Epithelial cell of proximal tubule (primary cell): ENCODE measurements at places on chromosomes 7 and 10. TPM values are rescaled to one million over a fixed set of nuclear protein-coding genes. Genes with fewer than 3 reads are reported as not detected.

The LIPJ gene
- total RNA-seq, result not detected in 2 replicates

The PTPRZ1 gene
- total RNA-seq, result not detected in 2 replicates

The OR2F2 gene
- total RNA-seq, result not detected in 2 replicates

GRCh38 chr7:153576096-153576495, 476.1 kb upstream of the DPP6 start:
- DNase-seq, result no peak

GRCh38 chr10:90396721-90397120, 461.1 kb downstream of the HTR7 start:
- DNase-seq, result no peak

- DNase-seq, result no peak
These were observed 688.0 kb upstream of the ANKRD30A start for GRCh38 chr10:36437367-36437766.

- no peak for DNase-seq
These were observed 2.6 kb downstream of the SCD start for GRCh38 chr10:100349672-100350071.

DNA sequence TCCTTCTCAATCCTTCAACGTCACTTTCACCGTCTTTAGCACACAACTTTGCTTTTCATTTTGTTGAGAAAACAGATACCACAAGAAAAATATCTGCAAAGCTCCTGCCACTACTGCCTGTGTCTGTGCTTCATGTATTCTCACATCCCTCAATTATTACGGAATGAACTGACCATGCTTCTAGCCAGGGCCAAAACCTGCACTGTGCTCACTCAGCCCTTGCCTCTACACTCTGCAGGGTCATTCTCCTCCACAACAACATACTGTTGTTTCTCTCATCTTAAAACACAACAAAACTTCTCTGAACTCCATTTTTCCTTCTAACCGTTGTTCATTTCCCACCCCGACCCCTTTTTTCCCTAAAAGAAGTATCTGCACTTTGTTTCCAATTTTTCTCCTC, 29.5 kb downstream of the BMPR1A start:
- no peak for DNase-seq

DNA sequence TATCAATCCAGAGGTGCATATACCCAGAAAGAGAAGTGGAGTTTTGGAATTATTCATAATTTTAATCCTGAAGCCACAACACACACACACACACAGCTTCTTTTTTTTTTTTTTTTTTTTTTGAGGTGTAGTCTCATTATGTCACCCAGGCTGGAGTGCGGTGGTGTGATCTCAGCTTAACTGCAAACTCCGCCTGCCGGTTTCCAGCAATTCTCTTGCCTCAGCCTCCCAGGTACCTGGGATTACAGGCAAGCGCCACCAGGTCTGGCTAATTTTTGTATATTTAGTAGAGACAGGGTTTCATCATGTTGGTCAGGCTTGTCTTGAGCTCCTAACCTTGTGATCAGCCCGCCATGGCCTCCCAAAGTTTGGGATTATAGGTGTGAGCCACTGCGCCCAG, 35.4 kb downstream of the TET1 start:
- no peak for DNase-seq

DNA sequence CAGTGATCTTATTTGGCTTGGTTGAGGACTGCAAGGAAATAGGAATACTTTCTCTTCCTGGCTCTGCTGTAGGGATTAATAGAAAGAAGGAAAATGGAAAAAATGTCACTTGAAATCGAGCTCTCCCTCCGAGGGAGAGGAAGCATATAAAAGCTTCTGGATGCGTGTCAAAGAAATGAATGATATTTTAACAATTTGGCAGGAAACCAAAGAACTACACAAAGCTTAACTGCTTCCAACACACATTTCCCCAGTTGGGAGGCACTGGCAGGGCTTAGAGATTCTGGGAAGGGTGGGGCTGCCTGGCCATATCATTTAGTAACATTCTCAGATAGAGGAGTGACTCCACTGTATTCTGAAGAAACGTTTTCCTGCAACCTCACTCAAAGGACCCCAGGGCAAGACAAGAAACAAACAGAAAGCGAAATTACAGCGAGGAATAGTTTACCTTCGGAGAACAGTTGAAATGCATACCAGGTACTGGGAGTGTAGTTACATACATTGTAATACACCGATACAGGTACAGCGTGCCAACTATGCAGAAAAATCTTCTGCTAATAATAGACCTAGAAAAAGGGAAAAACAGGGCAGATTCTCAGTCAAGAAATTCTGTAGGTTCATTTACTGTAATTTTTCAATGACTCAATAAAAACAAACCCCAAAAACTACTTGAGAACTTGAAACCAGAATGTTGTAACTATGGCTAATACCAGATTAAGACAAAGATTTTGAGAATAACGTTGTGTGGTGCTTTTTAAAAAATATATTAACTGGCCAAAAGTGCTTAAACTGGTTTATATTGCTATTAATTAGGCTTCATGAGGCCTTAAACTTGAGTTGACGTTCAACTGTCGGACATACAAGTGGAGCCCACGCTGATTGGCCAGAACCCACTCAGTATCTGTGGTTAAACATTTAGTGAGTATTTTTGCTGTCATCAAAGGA, 75.7 kb upstream of the ASAH2 start:
- DNase-seq, result no peak
